ENCODE measurements at places on chromosomes 1 and 21.

- DNase-seq: no peak
Measured at GRCh38 chr21:37829447-37829846, 86.8 kb downstream of the KCNJ6 start.

DNA sequence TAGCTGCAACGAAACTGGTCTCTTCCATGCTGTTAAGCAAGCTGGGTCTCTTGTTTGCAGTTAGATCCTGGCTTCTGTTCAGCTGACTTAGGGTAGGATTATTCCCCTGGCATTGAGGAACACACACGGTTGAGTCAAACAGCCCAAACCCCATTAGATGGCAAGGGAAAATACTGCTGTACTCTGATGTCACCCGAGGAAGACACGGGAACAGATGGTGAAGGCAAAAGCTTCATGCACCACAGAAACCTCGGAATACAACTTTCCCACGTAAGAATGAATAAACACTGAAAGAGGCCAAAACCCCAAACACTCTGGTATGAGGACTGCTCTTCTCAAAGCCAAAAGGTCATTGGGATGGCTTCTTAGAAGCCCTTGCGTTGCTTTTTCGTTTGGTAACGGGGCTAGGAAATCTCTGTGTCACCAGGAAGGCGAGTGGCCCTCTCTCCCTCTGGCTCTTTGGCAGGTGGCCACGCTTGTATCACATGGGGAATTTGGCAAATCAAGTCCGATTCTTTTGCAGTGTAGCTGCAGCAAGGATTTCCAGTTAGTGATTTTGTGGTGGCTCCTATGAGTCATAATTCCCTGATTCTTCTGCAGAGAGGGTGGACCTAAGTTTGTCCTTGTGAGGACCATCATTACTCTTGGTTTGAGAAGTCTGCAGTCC lies 16.7 kb upstream of the LYST start:
- DNase-seq: no peak

DNA sequence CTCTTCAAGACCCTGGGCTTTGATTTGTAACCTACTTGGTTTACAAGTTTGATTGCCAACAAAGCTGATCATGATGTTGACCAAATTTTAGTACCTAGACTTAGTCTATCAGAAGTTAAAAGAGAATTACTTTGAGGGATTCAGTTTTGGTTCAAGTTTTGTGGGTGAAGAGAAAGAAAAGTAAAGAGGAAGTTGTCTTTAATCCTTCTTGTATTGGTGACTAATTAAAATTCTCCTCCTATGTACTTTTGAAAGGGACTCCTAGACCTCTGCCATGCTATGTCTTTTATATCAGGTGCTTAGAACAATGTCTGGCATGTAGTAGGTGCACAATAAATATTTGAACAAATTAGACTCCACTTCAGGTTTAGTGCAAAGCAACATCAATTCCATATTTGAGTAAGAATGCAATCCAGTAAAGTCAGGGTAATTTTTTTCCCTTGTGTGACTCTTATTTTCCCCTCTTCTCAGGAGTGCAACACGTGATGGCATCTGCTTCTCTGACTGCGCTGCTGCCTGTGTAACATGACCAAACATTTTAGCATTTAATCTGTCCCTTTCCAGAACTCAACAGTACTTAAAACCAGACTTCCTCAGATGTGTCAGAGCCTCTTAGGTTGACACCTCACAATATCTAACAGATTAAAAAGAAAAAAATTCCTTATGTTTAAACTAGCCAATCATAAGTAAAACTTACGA lies 41.1 kb upstream of the KCNQ4 start:
- no peak for DNase-seq

- DNase-seq: no peak
Measured at GRCh38 chr21:14553422-14553821, 7.3 kb upstream of the SAMSN1 start.

DNA sequence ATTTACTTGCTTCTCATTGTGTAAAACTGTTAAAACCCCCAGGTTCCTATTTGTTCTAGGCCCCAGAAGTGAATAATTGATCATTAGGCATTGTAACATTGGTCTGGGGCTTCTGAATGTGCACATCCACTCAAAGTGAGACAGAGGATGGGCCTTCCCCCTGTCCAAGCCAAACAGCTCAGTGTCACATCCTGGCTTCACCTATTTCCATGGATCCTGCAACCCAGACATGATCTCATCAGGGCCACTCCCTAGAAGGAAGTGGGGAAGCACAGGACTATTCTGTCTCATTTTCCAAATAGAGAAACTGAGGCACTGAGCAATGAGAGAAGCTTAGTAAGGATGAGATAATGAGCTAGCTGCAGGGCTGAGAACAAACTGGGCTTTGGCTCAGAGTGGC lies 47.4 kb upstream of the TSPAN2 start:
- no peak for DNase-seq
